ENCODE measurements at places on chromosomes 4 and X.

- DNase-seq: no peak
Measured at GRCh38 chr4:173518425-173519102, 11.5 kb downstream of the HAND2 start.

- no peak for DNase-seq
Measured at GRCh38 chr4:58166490-58166889, 1056.3 kb upstream of the IGFBP7 start.

DNA sequence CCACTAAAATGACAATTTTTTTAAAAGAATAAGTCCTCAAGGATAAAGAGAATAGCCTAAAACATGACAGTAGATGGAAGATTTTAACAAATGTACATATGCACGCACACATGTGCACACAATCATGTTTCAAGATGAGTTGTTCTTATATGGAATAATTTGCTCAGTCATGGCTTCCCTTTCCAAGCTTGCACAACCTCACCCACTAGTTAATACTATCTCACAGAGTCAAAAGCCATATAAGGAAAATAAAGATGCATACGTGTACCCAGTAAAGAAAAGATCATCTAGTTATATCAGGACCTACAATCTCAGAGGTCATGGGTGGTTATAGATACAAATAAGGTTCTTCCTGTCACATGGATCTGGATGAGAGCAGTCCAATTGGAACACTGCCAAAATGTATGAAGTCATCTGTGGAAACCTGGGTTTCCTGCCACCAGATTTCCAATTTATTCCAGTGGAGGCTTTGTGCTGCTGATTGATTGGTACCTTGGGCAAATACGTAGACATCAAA, 56.1 kb downstream of the FAM13A start:
- DNase-seq: peak; percentile 92

GRCh38 chr4:143099693-143100092, 85.0 kb upstream of the USP38 start:
- DNase-seq: no peak

GRCh38 chr4:37641886-37642849, 44.0 kb downstream of the RELL1 start:
- no peak for DNase-seq

DNA sequence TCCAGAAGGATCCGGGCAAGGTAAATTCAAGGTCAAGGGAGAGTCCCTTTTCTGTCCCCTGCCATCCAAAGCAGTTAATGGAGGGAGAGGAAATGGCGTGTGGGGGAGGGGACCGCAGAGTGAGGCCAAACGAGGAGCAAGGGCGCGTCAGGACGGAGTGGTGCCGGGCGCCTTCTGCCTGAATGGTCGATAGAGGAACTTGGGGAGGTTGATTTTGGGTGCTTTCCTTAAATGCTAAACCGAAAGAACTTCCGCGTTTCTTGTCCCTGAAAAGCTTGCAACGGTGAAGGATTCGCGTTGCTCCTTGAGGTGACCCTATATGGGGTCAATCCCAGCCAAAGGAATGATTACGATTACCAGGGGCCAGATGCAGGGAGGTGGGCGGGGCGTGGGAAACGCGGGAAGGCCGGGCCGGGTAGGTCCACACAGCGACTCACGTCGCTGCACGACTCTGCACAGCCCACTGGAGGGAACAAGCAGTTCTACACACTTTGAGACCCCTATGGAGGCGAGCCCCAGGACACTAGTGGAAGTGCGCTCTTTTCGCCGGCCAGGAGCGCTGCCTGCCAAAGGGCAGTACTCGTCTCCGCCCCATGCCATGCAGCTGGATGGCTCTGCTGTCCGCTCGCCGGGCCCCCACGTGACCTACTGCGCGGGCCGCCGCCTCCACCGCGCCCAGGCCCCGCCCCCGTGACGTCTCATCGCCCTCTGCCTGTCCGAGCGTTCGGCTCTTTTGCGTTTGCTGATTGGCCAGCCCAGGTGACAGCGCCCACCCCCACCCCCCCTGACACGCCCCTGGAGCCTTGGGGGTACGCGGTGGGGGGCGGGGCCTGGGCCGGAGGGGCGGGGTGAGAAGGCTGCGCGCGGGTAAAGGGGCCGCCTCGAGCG, 452 bp upstream of the GK start:
- DNase-seq: peak; percentile 13

DNA sequence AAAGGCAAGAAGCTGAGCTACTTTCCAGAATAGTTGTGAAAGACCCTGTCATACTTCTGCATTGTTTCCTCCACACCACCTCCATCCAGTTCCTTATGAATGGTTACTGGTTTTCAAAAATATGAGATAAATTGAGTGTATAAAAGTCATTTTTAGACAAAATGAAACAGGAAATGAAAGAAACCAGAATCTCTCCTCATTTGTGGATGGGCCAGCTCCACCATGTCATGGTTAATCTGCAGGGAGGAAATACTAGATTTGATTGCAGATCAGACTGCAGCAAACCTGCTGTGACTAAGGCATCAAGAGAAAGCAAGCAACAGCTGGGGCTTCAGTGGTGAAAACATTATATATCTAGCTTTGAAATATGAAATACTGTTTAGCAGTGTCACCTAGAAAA, 23.8 kb downstream of the F9 start:
- no peak for DNase-seq

DNA sequence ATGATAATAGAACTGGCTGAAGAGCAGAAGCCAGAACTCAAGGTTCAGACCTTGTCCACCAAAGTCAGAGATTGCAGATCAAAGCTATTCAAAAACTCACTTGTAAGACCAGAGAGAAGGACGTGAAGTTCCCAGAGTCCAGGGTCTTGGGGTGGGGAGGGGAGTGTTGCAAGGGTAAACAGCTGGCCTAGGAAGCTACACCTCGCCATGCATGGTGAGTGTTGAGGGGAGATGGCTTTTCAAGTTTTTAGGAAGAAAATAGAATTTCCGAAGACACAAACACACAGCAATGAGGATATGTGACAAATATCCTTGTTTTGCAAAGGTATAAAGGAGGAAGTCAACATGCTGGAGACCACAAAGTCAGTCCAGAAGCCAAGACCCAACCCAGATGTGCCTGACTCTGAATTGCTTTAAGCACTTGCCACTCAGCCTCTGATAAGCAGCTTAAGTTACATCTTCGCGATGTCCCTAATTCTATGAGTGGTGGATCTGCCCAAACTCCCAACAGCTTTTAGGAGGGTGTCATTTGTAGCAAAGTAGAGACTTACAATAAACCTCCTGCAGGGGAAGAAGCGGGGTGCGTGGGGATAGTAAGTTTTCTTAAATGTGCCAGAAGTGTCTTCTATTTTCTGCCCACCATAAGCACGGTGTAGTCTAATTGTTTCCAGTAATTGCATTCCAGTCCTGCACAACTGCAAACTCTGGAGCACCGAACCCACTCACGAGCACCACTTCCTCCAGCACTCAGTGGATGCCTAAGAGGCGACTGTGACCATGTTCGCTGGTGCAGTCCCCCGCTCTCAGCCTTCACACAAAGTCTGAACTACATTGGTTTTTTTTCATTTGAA, 26.5 kb downstream of the HAND2 start:
- DNase-seq: no peak

DNA sequence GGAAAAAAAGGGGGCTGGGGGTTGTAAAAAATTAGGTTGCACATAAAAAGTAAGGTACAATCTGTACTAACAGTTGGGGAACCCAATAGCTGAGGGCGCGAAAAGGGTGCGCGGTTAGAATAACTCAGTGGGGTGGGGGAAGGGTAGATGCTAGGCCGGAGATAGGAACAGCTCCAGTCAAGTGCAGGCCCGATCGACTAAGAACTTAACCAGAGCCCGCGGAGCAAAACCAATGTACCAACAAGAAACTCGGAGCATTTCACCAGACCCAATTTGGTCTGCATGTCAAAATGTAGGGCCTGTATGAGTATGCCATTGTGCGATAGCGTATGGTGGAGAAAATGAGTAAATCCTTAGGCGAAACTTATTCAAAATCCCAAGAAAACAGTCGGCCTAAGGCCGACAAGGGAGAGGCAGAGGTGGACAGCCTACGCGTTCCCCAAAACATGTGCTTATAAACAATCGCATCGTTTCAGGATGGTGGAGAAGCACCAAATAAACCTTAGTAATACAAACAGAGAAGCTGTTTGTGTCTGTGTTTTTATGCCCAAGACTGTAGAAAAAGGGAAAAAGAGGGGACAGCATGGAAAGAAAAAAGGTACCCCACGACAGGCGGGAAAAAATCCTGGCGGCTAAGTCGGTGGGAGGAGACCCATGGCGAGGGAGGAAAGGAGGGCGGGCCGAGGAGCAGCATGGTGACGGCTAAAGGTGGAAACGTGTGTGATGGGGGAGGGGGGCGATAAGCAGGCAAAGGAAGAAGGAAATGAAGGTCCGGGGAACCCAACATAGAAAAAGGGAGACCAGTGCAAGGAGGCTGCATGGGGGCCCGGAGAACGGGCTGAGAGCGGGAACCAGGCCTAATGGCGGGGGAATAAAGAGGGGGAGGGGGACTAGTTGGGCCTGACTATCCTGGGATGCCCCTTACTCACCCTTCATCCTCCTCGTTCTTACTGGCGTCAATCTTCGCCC, 990 bp downstream of the HNRNPD start:
- no peak for DNase-seq

DNA sequence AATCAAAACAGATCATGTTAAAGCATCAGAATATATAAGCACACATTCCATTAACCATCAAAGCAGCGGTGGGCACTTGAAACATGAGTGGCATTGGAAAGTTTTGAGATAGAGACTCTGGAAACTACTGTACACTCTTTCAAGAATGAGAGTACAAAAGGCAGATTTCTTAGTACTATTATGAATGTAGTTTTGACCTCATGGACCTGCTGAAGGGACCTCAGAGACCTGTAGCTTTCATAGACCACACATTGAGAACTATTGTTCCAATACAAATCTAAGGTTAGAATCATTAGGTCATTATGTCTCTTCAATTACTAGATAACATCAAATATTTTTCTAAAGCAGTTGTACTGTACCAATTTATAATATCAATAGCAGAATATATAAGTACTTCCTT, 283.6 kb downstream of the RPA4 start:
- DNase-seq: no peak

GRCh38 chr4:13910556-13910955, 283.0 kb upstream of the BOD1L1 start:
- no peak for DNase-seq

DNA sequence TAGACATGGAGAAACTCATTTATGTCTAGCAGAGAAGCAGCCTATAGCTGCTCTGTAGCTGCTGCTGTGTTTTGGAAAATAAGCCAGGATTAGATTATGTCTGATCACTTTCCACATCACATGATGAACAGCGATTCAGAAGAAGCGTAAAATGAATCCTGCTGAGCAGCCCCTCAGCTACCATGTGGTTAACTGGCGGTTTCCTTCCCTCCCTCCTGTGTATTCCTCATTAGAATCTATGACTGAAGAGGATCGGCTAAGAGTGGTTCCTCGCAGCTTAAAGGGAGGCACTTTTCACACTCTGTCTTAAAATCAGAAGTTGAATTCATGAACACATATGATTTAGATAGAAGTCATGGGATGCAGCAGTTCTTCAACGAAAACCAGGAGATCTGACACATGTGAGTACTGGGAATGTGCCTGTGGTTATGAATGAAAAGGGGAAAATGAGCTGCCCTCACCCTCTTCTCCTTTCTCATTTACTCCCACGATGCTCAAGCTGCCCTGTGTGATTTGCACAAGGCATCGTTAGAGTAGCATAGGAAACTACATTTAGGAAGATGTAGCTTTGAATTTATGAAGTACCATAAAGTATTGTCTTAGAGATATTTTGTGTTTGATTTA, at the start of gene PPEF1:
PPEF1 (plus strand) TSS at position 220 of the 624 bp plus-strand sequence; CDS start at position 356, 136 bp downstream.
- no peak for DNase-seq

DNA sequence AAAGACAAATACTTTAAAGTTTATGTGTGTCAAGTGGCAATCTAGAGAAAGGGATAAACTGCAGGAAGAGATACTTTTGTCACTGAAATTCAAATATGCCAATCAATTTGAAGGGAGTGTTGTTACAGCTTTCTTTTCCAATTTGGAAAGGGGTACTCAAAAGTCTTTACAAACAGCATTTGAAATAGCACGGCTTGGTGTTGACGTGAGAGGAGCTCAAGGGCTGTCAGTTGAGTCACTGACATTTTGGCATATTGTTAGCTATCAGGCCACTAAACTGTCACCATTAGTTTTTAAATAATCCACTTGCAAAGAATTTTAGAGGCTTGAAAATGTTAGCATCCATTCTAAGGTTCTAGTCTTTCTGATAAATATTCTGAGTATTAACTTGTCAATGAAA, 698.4 kb downstream of the IL1RAPL1 start:
- DNase-seq: no peak

DNA sequence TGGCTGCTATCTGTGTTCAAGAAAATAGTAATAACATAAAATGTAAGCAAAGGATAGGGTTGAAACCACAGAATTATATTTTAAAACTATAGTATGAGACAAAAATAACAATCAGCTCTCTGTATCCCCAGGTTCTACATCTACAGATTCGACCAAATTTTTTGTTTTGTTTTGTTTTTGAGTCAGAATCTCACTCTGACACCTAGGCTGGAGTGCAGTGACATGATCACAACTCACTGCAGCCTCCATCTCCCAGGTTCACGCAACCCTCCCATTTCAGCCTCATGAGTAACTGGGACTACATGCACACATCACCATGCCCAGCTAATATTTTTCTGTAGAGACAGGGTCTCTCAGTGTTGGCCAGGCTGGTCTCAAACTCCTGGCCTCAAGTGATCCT, 113.2 kb downstream of the MAB21L2 start:
- DNase-seq: no peak

- no peak for DNase-seq
Measured at GRCh38 chrX:21816136-21816535, 23.3 kb upstream of the MBTPS2 start.

- no peak for DNase-seq
Measured at GRCh38 chrX:56762220-56762619, 33.2 kb downstream of the NBDY start.

- no peak for DNase-seq
Measured at GRCh38 chrX:48648336-48648751, 35.3 kb upstream of the WAS start.

- DNase-seq: no peak
Measured at GRCh38 chr4:185137233-185137925, 5.7 kb upstream of the SLC25A4 start.

DNA sequence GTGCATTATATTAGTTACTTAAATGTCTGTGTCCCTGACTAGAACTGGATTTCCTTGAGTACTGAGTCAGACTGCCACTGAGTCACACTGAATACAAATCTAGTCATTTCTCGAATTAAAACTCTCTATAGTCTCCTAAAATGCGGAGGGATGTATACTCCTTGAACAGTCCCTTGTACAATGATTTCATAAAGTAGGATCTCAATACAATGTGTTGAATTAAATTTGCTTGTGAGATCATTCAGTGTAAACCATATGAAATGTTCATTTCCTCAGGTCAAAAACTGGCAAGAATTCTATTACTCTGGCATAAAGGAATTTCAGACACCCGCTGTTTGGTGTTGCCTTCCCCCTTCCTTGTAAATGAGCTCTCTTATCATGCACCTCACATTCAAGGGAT, 17.5 kb upstream of the FAM241A start:
- no peak for DNase-seq
